ENCODE measurements at places on chromosomes 13 and 19.

DNA sequence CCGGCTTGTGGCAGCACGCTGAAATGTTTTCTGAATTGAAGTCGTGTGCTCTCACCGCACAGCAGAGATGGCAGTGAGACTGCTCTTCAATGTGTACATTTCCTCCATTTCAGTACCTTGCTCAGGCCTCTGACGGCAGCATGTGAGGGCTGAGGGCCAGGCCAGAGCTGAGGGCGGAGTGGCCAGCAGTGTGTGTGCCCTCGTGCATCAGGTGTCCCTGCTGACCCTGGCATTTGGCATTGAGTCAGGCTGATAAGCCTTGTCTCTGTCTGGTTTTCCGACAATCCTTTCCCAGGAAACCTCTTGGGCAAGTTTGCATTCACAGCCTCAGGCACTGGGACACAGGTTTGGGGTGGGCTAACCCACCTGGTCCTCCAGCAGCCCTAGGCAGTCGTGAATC is 62.3 kb downstream of the EFNB2 start:
- DNase-seq, result no peak

DNA sequence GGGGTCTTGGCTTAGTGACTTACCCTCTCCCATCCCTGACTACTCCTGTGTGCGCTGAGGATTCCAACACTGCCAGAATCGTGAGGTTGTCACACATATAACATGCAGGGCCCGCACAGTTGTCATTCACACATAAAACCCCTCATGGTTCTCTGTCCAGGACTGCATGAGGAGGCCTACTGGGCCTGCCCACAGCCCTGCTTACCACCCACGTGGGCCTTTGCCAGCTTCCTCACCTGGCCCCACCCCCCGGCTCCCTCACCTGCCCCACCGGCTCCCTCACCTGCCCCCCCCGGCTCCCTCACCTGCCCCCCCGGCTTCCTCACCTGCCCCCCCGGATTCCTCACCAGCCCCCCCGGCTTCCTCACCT is 197.2 kb downstream of the TEX29 start:
- DNase-seq, result no peak

DNA sequence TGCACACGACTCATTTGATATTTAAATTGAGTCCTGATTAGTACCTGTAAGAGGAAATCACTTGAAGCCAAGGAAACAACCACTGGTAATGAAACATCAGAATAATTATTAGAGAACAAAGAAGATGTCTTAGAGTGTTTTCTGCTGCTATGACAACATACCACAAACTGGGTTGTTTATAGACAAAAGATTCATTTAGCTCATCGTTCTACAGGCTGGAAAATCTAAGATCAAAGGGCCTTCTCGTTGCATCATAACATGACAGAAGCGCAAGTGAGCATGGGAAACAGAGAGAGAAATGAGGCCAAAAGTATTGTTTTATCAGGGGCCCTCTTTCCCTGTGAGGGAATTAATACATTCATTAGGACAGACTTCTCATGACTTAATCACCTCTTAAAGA is 1024.0 kb upstream of the PCDH9 start:
- no peak for DNase-seq

GRCh38 chr19:12095111-12095790 is 30.7 kb downstream of the ZNF844 start:
- no peak for DNase-seq

- DNase-seq, result no peak
Measured at GRCh38 chr13:36903925-36904595, 16.0 kb downstream of the SMAD9 start.

DNA sequence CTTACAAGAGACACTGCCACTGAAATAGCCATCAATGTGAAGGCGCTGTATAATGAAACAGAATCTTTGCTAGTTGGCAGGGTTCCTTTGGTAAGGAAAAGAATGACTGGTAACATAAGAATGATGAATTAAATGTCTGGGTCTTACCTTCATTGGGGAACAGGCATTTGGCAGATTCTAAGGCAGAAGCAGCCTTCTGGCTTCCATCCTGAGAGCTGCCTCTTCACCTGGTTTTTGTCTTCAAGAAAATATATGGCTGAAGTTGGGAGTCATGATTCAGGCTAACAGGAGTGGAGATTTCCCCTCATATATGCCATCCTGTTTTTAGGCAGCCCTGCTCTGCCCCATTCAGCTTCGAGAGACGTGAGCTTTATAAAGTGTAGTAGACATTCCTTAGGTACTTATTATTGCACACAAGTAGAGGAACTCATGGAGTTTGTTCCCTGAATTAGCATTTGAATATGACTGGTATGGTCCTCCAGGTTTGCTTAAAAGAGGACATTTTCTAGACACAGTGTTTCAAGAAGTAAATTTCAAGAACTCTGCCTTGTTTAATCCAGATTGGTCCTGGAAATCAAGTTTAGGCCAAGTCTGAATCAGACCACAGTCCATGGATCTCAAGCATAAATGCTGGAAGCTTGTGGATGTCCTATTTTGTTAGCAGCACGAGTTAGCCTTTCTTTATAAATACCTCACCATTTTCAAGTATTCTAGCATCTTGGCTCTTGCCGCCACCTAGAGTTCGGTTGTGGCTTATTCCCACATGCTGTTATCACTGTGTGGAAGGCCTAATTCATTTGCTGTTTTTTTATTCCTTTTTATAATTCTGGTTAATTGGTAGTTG is 56.2 kb upstream of the AKAP11 start:
- no peak for DNase-seq

- DNase-seq, result no peak
Measured at GRCh38 chr13:36038785-36039555, 92.2 kb downstream of the DCLK1 start.

GRCh38 chr19:1354970-1355567 is 28.6 kb upstream of the NDUFS7 start:
- no peak for DNase-seq

DNA sequence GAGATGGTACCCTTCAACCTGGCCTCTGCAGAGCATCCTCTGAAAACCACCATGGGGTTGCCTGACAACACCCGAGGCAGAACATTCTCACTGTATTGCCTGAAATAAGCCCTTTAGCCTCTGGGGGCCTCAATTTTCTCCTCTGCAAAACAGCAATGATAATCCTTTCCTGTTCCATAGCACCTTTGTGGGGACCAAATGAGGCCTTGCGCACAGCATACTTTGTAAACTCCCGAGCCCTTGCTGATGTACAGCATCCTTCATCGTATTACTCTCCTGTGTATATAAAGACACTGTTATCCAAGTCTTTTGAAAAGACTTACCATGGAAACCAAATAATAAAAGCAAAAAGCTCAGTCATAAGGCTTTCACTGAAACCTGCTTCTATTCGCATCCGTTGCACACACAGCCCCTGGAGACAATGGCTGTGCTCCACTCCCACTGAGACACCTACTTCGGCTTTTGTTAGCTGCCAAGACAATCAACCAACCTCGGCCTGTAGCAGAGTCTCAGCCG is 276.0 kb downstream of the FOXO1 start:
- DNase-seq, result no peak

DNA sequence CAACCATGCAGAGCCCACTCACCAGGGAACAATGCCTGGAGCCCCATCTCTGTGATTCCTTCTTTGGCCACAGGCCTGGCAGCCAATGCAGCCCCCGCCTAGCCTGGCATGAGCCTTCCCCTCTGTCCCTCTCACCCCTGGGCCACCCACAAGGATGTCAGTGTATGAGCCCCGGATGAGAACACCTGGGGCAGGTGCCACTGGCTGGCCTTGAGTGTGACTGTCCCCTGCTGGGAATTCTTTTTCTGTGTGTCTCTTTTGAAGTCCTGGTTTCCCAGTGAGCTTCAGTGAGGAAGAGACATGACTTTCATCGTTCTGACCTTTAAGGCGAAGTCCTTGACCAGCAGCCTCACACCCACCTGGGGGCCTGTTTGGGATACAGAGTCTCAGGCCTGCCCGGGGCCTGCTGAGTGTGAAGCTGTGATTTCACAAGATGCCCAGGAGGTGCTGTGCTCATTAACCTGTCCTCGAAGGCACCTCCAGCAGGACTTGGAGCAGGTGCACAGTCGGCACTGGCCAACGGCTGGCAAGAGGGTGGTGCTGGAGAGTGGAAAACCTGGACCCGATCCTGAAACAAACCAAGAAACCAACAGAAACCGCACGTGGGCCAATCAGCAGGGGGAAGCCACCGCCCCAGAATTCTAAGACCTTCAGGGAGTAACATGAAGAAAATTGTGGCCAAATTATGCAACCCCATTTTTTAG is 27.4 kb upstream of the SPACA7 start:
- no peak for DNase-seq

GRCh38 chr13:25489238-25489637 is 117.5 kb downstream of the ATP8A2 start:
- no peak for DNase-seq

GRCh38 chr19:45403781-45404556 is 900 bp downstream of the PPP1R13L start:
- peak; percentile 55 for DNase-seq

DNA sequence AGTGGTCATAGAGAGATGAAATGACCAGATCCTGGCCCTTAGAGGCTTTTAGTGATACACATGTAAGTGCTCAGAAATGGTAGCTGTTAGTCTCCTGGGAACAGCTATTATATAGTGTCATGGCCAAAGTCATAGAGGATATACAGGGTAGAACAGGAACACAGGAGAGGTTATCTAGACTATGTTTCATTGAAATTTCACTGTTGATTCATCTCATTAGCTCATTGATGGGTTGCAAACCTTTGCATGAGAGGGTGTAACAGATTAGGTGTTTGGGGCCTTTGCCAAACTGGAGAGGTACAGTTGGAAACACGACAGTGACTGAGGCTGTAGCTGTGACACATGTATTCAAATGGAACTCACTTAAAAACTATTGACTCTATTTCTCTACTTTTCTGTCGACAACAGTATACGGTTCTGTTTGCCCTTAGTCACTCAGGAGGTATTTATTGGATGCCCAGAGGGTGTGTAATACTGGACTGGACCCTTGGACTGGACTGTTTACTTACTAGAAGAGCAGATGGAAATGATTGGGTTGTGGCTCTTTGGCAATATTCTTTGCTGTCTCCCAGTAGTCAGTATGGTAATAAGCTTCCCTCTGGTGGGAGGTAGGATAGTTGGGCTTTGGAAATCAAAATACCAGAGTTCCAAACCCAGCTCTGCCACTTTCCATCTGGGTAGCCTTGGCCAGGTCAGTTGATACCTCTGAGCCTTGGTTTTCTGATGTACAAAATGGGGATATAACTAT is 29.8 kb downstream of the ARHGAP35 start:
- no peak for DNase-seq

DNA sequence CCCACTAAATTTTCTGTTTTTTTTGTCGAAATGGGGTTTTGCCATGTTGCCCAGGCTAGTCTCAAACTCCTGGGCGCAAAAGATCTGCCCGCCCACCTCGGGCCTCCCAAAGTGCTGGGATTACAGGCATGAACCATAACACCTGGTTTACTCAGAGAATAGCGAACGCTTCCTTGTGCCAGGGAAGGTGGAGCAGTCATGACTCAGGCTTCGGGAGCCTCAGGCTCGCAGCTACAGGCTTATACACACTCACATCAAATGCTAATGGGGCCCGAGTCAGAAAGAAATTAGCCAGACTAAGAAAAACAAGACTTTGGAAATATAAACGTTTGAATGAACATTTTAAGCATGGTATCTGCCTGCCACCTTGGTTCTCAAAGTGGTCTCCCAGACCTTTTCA is 11.0 kb upstream of the TPT1 start:
- DNase-seq, result no peak

DNA sequence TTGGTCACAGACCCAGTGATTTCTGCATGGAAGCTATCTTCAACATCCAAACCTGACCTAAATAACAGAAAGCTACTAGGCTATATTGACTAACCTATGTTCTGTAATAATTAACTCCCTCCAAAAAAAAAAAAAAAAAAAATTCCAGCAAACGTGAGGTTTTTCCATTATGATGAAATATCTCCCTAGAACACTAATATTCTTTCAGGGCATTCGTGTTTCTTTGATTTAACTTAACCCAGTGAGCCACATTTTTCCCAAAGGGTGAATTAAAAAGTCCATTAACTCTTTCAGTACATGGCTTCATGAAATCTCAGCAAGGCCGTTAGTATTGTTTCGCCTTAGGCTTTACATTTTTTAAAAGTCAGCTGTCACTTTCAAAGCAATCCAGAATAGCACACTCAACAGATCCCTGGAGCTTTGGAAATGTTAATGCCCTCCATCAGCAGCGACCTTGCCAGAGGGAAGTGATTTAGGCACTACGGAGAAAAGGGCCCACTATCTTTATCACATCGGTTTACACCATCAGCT is 175.8 kb downstream of the DCT start:
- no peak for DNase-seq

DNA sequence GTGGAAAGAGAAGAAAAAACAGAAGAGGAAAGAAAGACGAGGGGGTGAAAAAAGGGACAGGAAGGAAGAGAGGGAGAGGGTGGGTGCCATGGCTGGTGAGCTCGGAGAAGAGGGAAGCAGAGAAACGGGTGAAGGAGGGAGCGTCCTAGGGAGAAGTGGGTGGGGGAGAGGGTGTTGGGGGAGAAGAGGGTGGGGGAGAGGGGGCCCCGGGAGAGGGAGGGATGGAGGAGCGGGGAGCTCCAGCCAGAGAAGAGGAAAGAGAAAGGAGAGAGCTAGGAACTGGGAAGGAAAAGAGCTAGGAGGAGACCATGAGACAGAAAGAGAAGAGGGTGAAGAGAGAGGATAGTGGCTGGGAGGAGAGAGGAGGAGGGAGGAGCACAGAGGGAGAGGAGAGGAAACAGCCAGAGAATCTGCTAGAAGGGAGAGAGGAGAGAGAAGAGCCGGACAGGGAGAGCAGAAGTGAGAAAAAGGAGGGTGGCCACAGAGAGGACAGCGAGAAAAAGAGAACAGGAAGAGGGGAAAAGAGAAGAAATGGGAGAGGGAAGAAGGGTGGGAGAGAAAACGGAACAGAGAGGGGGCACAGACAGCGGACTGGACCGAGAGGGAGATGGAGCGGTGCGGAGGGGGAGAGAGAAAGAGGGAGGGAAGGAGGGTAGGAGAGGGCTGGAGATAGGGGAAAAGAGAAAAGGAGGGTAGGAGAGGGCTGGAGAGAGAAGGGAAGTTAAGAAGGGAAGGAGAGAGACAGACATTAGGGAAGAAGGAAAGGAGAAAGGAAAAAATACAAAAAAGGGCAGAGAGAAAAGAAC is 11.9 kb upstream of the GARIN5A start:
- no peak for DNase-seq

GRCh38 chr13:53198017-53198416 is 169.4 kb downstream of the OLFM4 start:
- DNase-seq, result no peak

DNA sequence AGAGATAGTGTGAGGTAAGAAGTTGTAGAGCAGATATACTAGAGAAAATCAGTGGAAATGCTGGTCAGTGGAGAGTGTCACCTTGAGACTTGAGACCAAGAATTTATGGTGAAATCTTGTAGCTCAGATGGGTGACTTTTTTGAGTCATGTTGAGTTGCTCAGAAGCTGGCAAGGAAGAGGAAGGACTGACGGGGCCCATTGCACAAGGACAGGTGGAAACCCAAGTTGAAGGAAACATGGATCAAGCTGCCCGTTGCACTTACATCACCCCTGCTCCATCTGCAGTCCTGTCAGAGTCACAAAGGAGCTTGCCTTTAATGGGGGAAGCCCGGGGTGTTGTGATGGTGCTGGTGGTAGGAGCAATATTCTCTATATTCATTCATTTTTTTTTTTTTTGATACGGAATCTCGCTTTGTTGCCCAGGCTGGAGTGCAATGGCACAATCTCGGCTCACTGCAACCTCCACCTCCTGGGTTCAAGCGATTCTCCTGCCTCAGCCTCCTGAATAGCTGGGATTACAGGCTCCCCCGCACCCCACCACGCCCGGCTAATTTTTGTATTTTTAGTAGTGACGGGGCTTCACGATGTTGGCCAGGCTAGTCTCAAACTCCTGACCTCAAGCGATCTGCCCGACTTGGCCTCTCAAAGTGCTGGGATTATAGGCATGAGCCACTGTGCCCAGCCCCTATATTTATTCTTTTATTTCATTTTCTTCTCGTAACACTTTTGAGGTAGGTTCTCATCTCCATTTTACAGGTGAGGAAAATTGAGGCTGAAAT is 27.4 kb downstream of the UBAC2 start:
- DNase-seq, result no peak
